NCI-H187 (cell line): ENCODE measurements at places on chromosomes 6 and 20.

GRCh38 chr6:127737768-127738167 lies 160.8 kb downstream of the C6orf58 start:
- DNase-seq: no peak

DNA sequence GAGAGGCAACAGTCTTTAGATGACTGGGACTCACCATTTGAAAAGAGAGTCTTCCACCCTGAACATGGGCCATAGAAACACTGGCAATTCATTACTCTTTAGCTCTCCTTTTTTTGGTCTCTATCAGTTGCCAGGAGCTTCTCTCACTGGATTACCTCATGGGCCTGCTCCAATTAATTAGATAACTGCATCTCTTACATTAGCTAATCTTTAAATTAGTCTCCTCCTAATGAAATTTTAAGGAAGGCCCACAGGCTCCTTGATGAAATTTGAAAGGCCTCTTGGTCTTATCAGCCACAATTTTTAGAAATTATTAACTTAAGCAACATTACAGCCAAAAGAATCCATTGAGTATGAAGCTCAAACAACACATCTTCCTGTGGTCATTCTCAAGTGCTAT lies 184.4 kb downstream of the UNC5CL start:
- DNase-seq: no peak

- DNase-seq: no peak
These were observed 241.2 kb upstream of the ZFP64 start for GRCh38 chr20:52432740-52433139.

DNA sequence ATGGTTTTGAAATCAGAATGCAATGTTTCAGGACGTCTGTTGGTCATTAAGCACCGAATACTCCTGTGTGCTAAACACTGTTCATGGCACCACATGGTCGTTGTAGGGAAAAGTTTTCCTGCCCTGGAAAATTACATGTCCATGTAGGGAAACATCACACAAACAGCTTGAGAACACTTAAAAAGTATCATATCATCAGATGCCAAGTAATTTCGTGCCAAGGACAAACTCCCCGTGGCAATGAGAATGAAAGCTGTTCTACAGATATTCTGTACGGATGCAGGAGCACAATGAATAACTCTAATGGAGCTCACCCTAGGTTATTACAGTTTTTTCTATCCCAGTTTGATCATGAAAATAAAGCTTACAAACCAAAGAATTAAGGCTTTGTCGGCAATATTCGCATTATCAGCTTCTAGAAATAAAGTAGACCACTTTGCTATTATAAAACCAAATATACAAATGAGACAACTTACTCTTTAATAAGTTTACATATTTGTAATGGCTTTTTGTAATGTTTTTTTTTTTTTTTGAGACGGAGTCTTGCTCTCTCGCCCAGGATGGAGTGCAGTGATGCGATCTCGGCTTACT lies 4.6 kb upstream of the DST start:
- no peak for DNase-seq

GRCh38 chr6:157235600-157236039 lies 87.7 kb downstream of the TMEM242 start:
- no peak for DNase-seq

DNA sequence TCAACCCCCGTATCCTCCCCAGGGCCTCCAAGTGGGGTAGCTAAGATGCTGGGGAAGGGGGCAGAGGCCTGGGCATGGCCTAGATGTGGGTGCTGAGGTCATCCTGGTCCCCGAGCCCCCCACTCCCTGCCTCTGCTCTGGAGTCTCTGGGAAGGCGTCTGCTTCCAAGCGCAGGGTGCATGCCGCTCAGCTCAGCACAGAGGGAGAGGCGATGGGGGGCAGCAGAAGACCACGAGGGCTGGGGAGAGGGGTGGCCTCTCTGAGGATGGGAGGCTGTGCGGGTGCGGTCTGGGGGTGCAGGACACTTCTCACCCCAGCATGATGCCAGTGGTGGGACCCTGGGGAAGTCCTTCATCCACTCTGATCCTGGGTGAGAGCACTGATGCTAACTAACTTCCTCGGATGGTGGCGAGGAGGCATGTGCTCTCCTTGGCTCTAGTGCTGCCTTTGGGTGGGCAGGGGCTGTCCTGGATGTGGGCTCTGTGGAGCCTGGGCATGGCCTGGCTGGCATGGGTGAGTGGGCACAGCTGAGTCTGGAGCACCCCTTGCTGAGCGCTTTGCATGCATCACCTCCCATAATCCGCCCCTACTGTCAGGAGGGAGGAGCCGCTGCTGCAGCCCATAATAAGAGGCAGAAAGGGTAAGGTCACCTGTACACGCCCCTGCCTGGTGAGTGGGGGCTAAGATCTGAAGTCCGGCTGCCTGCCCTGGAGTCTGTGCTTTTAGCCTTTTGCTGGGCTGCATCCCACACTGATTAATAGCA lies 34.7 kb downstream of the EFCAB8 start:
- DNase-seq: no peak

- DNase-seq: no peak
These were observed 50.0 kb downstream of the BPIFB1 start for GRCh38 chr20:33332905-33333456.

- DNase-seq: no peak
These were observed 56.9 kb downstream of the HAO1 start for GRCh38 chr20:7883309-7883708.

DNA sequence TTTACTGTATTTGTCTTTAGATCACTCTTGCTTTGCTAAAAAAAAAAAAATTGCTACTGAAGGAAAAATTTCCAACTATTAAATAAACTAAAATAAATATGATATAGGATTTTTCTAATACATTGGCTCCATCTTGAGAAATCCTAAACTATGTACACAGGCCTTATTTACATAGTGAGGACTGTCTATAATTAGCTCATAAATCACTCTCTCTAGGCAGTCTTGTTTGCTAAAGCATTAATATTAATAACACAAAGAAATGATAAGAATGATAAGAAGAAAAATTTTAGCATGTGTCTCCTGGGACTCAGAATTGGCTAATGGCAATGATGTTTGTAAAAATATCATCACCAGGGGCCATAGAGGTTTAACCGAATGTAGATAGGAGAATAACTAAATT lies 13.3 kb upstream of the CRYBG1 start:
- no peak for DNase-seq

- no peak for DNase-seq
These were observed 147.6 kb upstream of the FAM83B start for GRCh38 chr6:54698974-54699373.

DNA sequence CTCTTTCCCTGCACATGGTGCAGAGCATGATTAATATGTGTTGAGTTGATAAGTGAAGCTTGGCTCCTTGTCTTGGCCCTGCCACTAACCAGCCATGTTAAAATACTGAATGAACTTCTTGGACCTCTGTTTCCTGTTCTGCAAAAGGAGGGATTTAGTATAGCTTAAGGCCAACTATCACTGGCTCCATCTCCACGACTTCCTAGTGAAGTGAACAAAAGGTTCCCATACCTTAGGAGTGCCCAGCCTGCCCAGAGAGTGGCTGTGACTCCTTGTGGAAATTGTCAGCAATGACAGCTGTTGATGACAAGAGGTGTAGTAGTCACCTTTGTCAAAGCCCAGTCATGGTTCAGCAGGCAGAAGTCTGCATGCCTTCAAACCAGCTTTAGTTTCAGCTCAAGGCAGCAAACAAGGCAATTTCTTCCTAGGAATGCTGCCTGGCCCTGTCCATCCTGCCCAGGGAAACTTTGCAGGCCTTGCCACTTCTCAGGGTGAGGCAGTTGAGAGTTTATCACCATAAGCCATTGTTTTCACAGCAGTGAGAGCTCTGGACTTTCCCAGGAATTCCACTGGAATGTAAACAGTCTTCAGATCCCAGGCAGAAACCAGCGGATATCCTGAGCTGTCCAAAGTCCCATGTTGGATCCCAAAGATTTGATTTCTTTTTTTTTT lies 169.7 kb upstream of the TNFAIP3 start:
- no peak for DNase-seq

DNA sequence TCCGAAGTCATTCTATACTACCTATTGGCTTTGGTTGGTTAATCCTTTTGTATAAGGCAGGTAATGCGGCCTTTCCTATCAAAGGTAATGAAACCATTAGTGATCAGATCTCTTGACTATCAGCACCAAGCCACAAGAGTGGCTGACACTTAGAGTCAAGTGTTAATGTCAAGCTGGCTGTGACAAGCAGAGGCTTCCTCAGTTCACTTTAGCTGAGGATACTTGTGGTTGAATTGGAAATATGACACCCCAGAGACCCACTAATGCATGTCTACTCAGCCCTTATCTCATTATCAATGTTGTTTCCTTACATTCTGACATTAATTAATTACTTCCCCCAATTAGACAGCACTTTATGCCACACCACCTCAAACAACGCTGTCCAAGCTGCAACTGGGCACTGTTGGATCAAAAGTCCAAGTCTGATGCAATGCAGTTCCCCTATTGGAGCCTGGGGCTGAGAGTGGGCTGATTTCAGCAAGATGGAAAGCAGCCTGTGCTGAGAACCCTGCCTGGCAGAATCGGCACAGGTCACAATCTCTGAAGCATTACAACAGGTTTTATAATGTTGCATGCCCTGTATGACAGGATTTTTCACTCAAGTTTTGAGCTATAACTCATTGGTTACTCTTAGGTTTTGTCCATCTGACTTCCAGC lies 273.5 kb downstream of the COL12A1 start:
- DNase-seq: peak; percentile 28

DNA sequence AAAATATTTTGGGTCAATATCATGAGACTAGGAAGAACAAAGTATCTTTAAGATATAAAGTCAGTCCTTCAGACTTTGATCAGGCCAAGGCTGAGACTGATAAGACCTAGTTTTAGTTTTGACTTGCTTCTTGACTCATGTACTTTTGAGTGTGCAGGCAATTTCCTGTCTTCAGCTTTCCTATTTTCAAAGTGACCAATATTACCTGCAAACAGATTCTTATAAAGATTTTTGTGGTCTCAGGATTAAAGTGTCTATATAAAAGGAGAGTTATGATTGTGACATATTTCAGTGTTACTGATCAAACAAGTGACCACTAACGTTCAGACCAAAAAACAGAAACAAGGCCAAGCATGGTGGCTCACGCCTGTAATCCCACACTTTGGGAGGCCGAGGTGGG lies 36.0 kb upstream of the AKIRIN2 start:
- no peak for DNase-seq

DNA sequence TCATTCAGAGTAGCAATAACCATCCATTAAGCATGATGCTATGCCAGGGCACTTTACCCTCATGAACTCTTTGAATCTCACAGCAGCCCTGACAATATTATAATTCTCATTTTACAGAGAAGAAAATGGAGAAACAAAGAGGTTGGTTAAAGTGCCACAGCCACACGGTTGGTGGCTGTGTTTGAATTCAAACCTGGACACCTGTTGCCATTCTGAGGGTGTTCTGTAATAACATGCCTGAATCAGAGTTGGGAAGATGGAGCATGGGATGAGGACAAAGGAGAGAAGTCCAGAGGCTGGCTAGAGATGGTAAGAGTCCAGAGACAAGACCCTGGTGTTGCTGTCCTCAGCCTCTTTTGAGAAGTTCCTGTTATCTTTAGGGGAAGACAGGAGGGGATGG lies 127.7 kb downstream of the DHX35 start:
- DNase-seq: no peak

- DNase-seq: no peak
These were observed 12.9 kb upstream of the MYBL2 start for GRCh38 chr20:43653966-43654365.

- no peak for DNase-seq
These were observed 86.8 kb downstream of the CLIC5 start for GRCh38 chr6:45928721-45929305.

DNA sequence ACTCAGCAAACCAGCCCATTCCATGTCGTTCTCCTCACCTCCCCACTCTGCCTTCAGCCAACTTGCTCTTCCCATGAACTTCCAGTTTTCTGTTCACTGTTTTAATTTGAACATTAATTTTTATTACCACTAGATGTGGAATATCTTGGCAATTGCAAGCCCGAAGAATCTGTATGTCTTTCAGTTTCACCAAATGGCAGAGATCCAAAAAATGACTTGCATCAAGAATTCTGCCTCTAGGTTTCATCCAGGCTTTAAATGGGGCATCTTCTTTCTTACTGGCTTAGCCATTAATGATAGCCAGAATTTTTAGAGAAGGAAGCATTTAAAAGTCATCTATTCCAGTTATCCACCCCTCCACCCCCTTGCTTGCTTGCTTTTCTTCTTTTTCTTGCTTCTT lies 39.0 kb downstream of the CAP2 start:
- no peak for DNase-seq

- no peak for DNase-seq
These were observed 13.7 kb upstream of the CSE1L start for GRCh38 chr20:49032455-49032854.

DNA sequence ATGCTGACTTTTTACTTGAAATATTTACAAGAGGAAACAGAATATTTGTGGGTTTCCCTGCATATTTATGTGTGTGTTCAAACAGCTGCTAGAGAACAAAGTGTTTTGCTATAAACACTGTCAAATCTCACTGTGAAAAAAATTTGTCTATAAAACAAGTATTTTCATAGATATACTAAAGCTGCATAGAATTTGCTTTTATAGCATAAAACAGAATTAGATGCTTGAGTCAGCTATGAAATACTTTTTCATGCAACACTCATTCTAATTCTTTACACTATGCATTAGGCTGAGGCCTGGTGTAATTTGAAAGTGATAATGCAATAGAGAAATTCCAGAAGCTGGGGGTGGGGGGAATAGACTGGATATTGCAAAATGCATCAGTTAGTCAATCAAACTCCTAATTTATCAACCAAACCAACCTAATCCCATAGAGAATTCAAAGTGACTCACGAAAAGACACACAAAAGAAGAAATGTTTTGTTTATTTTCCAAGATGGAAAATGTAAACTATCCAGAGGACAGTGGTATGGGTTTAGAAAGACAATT lies 148.2 kb downstream of the LAMA2 start:
- DNase-seq: no peak

GRCh38 chr6:29395331-29395730 lies at the start of gene OR12D2:
Gene OR12D2, plus strand, starts transcription at chr6:29395631. Its CDS starts 1,069 bp downstream, at chr6:29396700.
- no peak for DNase-seq

- DNase-seq: no peak
These were observed 30.3 kb downstream of the ZNF318 start for GRCh38 chr6:43339168-43339567.

- DNase-seq: no peak
These were observed 39.8 kb upstream of the RSPO4 start for GRCh38 chr20:1041845-1042390.

GRCh38 chr6:5936140-5936539 lies 70.6 kb downstream of the NRN1 start:
- no peak for DNase-seq

DNA sequence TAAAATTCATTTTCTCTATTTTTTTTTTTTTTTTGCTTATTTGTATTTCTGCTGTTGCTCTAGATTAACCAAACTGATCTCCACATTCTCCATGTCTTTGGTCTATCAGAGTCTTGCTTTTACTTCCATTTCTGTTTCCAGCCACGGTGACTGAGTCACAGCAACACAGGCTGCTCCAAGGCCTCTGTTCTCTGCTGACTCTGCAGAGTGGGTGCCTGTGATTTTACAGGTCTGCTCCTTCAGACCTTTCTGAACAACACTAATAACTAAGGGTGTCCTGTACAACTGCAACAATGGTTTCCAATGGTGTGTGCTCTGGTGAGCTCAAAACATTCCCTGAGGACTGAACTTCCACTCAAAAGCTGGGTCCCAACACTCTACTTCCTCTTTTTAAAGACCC lies 102.3 kb upstream of the BMP2 start:
- DNase-seq: no peak
